Cortex of kidney (tissue), 1 donor: ENCODE measurements at places on chromosomes 2 and 18.

DNA sequence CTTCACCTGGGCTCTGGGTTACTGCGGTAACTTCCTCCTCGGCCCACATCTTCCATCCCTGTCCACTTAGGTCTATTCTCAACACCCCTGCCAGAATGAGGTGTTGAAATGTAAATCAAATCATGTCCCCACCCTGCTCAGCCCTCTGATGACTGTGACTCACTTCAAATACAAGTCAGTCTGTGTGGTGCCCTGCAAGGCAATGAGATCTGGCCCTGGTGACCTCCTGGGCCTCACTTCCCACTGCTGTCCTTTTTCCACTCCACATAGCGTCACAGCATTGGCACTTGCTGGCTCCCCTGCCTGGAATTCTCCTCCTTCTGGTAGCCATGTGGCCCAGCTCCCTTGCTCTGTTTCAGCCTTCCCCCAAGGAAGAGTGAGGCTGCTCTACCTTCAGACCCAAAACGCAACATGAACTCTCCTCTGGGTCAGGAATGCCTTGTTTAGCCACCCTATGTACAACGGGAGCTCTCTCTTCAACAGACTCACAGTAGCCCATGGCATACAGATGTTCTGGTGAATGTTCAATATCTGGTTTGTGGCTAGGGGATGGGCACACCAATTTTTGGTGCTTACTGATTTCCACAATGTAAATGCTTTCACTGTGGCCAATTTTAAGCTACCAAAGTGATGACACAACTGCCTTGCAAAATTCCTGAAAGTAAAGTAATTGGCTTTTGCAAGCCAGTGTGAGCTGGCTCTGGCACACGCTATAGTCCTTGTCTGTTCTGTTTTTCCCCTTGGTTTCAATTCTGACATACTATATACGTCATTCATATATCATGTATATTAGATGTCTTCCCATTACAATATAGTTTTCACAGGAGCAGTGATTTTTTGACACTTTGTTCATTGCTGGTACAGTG is 550.3 kb upstream of the HS6ST1 start:
- no peak for DNase-seq

DNA sequence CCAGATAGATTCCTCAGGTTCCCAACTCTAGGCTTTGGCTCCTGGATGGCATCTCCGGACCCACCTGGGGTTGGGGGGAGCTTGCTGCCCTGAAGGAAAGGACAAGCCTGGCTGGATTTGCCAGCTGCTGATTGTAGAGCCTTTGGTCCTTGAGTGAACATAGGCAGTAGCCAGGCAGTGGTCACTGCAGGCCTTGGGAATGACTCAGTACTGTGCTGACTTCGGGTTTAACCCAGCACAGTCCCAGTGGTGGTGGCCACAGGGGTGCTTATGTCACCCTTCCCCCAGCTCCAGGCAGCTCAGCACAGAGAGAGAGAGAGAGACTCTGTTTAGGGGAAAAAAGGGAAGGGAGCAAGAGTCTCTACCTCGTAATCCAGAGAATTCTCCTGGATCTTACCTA is 27.7 kb upstream of the ACTR2 start:
- DNase-seq, result no peak

GRCh38 chr2:76268902-76269620 is 558.3 kb upstream of the GCFC2 start:
- DNase-seq, result no peak

DNA sequence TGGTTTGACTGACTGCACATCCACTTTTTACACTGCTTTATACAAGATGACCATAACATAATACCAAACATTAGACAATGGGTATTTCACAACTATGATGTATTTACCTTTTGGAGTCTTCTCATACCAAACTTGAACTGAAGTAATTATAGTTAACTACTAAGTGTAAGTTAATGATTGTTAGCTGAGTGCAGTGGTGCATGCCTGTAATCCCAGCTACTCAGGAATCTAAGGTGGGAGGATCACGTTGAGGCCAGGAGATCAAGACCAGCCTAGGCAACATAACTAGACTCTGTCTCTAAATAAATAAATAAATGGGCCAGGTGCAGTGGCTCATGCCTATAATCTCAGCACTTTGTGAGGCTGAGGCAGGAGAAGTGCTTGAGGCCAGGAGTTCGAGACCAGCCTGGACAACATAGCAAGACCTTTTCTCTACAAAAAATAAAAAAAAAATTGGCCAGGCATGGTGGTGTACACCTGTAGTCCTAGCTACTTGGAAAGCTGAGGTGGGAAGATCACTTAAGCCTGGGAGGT is 44.9 kb upstream of the ORC2 start:
- DNase-seq, result no peak
